Stromal cell of bone marrow (primary cell): ENCODE measurements at places on chromosomes 3 and 15.

GRCh38 chr15:31359702-31360111 is 33.1 kb downstream of the KLF13 start:
- DNase-seq, result no peak

DNA sequence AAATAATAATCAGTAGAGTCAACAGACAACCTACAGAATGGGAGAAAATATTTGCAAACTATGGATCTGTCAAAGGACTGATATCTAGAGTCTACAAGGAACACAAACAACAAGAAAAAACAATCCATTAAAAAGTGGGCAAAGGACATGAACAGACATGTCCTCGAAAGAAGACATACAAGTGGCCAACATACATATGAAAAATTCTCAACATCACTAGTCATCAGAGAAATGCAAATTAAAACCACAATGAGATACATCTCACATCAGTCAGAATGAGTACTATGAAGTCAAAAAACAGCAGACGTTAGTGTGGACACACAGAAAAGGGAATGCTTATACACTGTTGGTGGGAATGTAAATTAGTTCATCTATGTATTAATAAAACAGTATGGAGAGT is 33.7 kb downstream of the SLC2A2 start:
- DNase-seq, result no peak

DNA sequence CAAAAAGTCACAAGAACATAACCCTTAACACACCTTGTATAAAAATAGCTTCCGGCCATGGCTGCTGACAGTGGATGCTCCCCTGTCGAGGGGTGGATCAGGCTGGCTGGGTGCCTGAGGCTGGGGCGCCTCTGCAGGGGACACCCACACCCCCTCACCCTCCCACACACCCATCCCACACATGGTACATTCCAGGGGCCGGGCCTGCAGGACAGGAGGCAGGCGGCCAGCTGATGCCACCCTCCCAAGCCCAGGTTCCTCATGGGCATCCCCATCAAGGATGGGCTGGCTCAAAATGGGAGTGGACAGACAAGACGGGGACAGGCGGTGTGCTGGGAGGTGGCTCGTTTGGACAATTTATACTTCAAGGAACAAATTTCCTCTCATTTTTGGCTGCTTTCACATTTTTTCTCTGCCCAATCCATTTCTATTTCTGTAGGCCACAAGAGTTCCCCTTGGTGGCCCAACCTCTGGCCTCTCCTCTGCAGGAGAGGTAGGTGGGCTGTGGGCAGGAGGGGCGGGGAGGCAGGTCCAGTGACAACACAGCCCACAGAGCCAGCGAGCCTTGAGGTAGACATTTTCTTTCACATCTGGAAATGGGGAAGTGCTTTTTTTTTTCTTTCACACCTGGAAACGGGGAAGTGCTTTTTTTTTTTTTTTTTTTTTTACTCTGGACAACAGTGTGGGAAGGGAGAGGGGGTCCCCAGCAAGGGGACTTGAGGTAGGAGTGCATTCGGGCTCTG is 23.3 kb downstream of the RNU5B-1 start:
- DNase-seq, result no peak

DNA sequence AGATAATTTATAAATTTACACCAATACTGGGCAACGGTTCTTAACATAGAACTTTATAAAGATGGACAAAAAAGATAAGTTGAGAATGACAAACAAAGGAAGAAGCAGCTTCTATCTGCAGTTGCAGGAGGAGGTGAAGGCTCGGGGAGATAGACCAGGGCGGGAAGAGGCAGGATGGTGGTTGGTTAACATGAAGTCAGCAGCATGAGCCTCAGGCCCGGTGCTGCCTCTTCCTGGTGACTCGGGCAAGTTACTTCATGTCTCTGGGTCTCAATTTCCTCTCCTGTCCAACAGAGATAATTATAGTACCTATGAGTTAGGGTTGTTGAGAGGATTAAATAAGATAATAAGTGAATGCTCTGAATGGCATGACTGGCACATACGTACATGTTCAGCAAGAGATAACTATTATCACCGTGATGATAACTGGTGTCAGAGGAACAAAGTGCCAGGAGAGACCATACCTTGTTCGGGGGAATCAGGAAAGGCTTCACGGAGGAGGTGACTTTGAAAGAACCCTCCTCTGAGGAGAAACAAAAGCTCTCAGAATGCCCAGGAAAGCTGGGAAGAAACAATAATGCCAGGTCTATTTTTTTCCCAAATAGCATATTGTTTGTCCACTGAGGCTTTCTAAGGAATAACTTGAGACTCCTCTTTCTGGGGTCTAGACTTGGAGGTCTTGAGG is 4.4 kb downstream of the PAK6 start:
- no peak for DNase-seq

GRCh38 chr15:25784876-25785640 is 78.1 kb downstream of the ATP10A start:
- peak; percentile 57 for DNase-seq

DNA sequence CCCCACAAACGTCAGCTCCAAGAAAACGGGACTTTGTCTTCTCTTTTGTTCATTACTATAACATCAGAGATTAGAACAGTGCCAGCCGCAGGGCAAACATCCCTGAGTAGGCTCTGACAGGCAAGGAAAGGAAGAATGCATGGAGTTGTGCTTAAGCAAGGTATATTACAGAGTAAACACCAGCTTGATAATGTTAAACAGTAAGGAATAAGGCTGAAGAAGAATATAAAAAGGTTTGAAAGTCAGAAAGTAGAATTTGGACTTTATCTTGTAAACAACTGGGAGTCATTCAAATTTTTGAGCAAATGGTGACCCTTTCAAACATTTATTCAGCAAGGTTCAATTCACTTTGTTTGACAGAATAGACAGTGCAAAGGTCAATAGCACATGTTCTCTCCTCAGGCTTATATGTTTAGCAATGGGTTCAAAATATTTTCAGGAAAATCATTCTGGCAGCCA is 11.0 kb downstream of the GABPB1 start:
- DNase-seq, result no peak

DNA sequence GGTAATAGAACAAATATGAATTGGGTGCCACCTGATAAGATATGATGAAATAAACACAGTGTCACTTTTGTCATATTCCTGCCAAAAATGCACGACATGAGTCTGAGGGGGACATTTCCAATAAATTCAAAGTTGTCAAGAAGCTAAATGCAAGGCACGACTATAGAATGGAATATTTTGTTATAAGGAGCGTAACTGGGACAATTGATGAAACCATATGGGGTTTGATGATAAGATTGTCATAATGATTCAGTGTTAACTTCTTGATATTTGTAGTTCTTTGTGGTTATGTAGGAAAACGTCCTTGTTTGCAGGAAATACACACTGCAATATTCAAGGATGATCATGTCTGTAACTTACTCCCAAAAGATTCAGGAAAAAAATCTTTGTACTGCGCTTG is 163.3 kb downstream of the MEX3B start:
- no peak for DNase-seq

- no peak for DNase-seq
These were observed 12.5 kb upstream of the CAMKV start for GRCh38 chr3:49882166-49882565.

- DNase-seq, result no peak
These were observed 6.2 kb downstream of the PPARG start for GRCh38 chr3:12294885-12295580.

DNA sequence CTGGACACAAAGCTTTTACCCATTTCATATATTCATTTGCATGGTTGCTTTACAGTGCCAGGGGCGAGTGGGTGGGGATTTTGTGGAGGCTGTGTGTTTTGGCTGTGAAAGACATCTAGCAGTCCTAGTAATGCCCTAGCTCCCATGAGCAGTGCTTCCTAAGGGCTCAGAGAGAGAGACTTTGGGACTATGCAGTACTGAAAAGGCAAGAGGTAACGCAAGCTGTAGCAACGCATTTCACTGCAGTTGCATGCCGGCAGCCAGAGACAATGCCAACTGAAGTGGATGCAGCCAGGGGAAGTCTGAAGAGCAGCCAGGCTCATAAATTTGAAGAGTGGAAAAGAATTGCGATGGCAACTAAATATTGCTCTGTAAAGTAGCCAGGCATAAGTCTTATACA is 27.4 kb upstream of the ATP10A start:
- no peak for DNase-seq

DNA sequence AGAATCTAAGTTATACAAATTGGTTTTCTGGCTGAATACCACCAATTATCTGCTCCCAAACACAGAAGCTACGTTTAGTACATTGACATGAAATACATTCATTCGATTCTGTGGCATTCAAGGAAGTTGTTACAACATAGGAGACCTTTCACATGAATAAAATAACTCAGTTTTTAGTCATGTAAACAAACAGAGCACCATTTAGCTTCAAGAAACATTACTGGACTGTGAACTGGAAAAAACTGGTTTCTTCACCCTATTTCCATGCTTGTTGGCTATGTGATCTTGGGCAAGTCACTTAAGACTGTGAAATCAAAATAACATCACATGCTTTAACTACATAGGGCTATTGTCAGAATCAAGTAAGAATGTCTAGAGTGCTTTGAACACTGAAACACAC is 46.2 kb downstream of the NRG4 start:
- no peak for DNase-seq

GRCh38 chr15:34366271-34367065 is 528 bp downstream of the LPCAT4 start:
- peak; percentile 20 for DNase-seq

- no peak for DNase-seq
These were observed 153.7 kb upstream of the GADL1 start for GRCh38 chr3:31048143-31048542.

- DNase-seq, result no peak
These were observed 12.6 kb downstream of the CEP152 start for GRCh38 chr15:48798319-48798718.

- peak; percentile 9 for DNase-seq
These were observed 74.7 kb downstream of the SPATA16 start for GRCh38 chr3:173066044-173067004.

GRCh38 chr3:50588759-50589433 is 19.6 kb downstream of the HEMK1 start:
- DNase-seq, result peak; percentile 48

DNA sequence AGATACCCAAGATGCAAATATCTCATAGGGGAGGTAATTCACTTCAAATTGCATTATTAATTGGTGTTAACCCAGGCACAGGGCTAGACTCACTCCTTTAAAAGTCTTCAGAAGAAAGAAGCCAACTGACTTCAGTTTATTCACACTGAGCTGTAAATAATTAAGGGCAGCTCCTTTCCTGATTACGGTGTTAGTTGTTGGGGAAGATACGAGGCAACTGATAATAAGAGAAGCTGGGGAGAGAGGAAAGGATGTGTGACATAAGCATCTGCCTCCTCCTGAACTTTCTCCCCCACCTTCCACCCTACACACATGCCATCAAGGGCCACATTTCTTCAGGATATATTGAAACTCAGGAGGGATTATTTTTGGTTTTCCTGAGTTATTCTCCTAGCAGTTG is 47.5 kb downstream of the ADGRG7 start:
- DNase-seq, result no peak

- no peak for DNase-seq
These were observed 5.7 kb upstream of the APEH start for GRCh38 chr3:49668414-49668797.

- DNase-seq, result no peak
These were observed 168.4 kb upstream of the CCDC54 start for GRCh38 chr3:107208796-107209195.

- DNase-seq, result peak; percentile 53
These were observed 8.7 kb downstream of the BTD start for GRCh38 chr3:15610082-15610759.

DNA sequence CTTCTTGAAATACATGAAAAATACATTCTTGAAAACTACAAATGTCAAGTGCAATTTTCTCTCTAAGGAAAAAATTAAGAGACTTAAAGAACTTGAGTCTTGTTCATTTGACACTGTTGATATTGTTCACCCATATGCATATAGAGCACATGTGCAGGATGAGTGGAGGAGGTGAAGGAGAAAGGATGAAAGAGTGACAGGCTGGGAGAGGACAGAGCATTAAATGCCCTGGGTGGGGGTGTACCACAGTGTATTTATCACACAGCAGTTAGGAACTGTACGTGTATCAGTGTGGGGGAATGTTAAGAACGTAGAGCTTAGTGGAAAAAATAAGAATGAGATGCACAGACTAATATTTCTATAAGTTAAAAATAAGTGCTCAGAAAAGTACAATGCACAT is 45.7 kb downstream of the CTDSPL start:
- no peak for DNase-seq

DNA sequence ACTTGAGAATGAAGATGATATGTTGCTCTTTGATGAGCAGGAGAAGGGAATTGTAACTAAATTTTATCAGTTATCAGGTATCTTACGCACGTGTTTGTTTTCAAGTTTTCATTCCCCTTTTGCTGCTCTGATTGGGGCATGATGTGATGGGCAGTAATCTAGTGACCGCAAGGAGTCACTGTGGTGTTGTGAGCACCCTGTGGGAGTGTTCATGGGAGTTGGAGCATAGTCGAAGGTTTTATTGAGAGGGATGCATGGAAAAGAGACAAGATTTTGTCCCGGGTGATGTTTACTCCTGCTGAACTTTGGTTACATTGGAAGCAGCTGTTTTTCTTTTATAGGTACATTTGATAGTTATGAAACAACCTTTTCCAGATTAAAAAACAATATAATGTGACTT is 2.1 kb downstream of the FAN1 start:
- no peak for DNase-seq

- no peak for DNase-seq
These were observed 7.9 kb downstream of the RBP2 start for GRCh38 chr3:139468399-139468798.

DNA sequence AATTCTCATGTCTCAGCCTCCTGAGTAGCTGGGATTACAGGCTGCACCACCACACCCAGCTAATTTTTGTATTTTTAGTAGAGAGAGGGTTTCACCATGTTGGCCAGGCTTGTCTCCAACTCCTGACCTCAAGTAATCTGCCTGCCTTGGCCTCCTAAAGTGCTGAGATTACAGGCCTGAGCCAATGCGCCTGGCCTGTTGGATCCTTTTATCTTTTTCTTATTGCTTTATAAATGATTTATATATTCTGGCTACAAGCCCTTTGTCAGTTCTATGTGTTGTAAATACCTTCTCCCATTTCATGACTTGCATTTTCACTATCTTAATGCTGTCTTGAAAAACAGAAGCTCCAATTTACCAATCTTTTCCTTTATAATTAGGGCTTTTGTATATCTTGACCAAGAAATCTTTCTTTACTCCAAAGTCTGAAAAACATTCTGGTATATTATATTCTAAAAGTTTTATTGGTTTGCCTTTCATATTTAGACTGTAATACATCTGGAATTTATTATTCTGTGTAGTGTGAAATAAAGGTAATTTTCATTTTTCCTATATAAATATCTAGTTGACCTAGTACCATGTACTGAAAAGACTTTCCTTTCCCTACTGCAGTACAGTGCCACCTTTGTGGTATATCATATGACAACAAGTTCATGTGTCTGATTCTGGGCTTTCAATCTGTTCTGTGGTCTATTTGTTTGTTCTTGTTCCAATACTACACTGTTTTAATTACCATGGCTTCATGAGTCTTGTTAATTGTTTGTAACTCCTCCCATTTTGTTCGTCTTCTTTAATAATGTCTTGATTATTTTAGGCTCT is 52.9 kb upstream of the RNU6-1 start:
- no peak for DNase-seq

- no peak for DNase-seq
These were observed 79.6 kb upstream of the HERC1 start for GRCh38 chr15:63913336-63913735.
